ENCODE measurements at places on chromosomes 11 and 22.

DNA sequence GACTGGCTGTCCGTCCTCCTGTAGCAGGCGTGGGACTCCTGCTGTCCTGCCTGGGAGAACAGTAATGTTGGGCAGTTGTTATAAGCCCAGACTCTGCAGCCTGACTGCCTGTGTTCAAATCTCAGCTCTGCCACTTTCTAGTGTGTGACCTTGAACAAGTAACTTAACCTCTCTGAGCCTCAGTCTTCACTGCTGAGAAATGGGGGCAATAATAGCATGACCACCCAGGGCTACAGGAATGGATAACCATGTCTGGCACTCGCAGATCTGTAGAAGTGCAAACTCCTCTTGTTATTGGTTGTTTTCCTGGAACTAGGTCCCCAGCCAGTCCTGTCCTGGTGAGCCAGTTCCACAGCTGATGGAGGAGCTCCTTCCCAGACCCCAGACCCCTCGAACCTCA, 69.7 kb downstream of the TP53I11 start:
- no peak for DNase-seq

DNA sequence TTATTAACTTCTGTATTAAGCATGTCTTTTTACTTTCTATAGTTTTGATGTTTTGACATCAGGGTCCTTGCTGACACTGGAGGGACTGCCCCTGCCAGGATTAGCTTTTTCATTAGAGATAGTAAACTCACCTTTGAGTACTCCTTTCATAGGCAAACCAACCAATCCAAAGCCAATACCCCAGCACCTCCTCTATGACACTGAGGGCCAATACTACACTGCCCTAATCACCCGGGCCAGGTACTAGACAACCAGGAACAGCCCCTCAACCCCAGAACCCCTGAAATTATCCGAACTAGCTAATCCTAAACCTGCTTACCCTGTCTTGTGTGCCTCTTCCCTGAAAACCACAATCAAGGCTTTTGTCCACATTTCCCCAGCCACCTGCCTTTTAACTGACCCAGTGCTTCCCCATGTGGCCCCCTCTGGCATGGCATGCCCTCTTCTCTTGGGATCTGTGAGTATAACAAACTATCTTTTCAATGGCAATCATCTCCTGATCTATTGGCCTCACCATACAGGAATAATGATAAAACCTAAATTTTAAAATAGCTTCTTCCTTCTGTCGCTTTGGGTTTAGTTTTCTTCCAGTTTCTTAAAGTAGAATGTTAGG, 31.2 kb downstream of the RAB6A start:
- no peak for DNase-seq

- DNase-seq: no peak
These were observed 972 bp upstream of the TSSC4 start for GRCh38 chr11:2399488-2400068.

GRCh38 chr11:70210530-70210929, 7.4 kb downstream of the FADD start:
- DNase-seq: no peak

DNA sequence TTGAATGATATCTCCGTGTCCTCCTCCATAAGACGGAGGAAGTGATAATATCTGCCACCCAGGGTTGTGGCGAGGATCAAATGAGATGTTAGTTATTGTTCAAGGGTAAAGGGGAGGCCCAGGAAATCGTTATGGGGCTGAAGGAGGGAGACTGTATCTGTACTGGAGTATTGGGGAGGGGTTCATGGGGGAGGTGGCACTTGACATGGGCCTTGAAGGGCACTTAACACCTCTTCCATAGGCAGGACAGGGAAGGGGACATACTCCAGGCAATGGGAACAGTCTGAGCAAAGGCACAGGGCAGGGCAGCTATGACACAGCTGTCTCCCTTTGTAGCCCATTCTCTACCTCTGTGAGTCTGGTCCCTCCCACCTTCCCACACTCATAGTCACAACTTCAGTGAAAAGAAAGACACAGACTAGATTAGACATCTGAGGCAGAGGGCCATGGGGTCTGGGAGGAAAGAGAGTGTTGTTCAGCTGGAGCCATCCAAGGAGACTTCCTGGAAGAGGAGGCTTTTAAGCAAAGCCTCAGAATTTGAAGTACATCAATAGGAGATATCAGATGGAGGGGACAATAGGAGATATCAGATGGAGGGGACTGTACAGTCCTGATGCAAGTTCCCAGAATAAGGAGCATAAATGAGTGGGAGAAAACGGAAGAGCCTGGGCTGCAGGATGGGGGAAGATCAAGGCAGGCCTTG, 15.8 kb upstream of the DGKZ start:
- DNase-seq: no peak

GRCh38 chr22:49519117-49519737, 308.4 kb downstream of the BRD1 start:
- DNase-seq: no peak

DNA sequence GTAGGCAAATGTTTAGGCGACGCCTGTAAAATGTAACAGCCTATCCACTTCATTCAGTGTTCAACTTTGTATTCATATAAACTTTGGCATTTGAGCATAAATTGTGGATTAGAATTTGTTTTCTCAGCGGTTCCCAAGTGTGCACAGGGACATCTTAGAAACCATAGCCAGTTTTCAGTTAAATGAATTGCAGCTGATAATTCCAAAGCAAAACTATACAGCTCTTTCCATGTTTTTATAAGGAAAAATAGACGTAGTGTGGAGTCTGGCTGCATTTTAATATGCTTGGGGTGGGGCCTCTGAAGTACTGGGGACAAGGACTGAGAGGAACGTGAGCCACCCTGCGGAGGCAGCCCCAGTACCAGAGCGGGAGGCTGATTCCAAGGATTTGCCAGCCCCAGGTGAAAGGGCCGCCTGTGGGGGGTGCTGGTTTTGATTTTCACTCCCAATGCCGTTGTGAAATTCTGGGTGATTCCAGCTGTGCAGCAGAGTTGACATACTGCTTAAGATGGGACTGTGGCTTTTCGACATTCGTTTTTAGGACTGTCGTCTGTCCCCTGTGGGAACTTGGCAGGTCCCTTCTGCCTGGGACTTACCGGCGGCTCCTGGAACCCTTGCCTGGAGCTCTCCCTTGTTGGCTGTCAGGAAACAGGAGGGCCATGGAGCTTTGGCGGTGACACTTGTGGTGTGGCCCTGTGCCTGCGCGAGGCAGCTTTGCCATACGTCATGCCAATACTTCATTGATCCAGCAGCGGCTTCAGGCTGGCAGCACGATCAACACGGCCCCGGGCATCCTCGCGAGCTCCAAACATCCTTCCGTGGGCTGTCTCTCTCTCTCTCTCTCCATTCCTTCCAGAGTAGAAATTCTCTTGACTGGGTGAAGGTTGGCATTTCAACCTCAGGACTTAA, 370.9 kb downstream of the TBC1D22A start:
- no peak for DNase-seq

GRCh38 chr11:113384551-113384950, 3.0 kb upstream of the ANKK1 start:
- no peak for DNase-seq

GRCh38 chr11:87634331-87634730, 540.9 kb downstream of the RAB38 start:
- no peak for DNase-seq

GRCh38 chr11:33067294-33067693, 27.9 kb downstream of the TCP11L1 start:
- DNase-seq: no peak

DNA sequence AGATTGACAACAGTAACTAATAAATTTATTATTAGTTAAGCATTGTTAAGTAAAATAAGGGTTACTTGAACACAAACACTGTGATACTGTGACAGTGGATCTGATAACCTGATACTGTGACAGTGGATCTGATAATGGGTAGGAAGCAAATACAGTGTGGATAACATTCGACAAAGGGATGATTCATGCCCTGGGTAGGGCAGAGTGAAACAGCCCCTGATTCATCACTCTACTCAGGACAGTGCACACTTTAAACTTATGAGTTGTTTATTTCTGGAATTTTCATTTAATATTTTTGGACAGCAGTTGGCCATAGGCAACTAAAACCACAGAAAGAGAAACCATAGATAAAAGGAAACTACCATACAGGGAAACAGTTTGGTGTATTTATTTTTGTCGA, 60.8 kb upstream of the CTSC start:
- no peak for DNase-seq

GRCh38 chr11:59208956-59209355, 3.8 kb downstream of the MPEG1 start:
- DNase-seq: no peak

DNA sequence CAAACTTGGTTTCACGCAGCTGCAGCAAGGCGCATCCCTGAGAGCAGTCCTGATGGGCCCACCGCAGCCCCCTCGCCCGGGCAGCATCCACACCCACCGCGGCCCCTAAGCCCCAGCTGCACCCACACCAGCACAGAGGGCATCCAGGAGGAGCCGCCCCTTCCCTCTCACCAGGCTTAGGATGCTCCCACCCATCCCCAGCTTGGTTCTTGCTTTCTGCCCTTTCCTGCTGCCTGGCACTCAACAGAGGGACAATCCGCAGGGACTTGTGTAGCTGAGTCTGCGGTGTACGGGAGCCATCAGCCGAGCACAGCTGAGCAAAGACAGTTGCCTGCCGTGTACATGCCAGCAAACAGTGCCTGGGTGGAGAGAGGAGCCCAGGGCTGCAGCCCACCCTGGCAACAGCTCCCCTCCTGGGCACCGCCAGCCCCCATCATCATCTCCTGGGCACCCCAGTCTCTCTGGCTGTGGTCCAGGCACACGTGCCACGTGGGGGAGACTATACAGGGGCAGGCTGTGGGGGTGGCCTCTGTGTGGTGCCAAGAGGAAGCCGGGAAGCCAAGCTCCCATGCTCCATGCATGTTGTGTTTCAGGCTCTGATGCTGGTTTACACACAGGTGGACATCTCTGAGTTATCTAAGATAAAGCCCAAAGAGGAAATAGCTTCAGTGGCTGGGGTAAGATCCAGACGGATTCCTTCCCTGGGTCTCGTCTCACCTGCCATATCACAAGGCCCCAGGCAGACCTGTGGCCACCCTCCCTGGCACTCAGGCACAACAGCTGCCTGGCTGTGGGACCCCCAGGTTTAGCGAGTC, 36.0 kb upstream of the GNB1L start:
- DNase-seq: no peak

DNA sequence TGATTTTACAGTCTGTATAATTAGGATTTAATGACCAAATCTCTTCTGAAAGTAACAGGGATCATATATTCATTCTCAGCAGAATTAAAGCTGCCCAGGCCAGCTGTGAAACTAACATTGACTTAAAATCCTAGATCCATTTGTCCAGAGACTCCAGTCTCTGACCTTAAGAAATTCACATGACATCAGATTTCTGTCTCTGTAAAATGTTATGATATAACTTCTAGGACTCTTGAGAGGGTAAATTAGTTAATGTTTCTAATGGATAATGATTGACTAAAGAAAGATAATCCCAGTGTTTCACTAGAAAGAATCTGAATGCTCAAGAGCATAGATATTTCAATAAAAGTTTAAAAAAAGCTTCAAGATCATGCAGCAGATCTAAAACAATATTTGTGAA, 6.3 kb downstream of the NOX4 start:
- no peak for DNase-seq

- DNase-seq: no peak
These were observed 1.4 kb downstream of the RIC8A start for GRCh38 chr11:208917-209260.

- no peak for DNase-seq
These were observed 321.2 kb downstream of the GUCY1A2 start for GRCh38 chr11:106697058-106697457.

DNA sequence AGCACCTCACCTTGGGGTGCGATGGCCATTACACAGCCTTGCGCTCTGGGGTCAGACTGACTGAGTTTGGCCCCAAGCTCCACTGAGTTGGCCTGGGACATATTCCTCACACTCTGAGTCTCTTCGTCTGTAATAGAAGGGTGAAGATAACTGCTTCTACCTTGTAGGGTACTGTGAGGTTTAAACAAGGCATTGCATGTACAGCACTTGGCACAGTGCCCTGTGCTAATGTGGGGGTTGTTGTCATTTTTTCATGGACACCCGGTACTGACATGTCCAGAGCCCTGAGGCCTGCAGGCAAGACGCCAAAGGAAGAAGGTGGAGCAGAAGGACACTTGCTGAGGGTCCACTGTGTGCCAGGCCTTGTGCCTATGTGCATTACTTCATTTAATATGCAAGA, 50.7 kb downstream of the OTOG start:
- DNase-seq: no peak

DNA sequence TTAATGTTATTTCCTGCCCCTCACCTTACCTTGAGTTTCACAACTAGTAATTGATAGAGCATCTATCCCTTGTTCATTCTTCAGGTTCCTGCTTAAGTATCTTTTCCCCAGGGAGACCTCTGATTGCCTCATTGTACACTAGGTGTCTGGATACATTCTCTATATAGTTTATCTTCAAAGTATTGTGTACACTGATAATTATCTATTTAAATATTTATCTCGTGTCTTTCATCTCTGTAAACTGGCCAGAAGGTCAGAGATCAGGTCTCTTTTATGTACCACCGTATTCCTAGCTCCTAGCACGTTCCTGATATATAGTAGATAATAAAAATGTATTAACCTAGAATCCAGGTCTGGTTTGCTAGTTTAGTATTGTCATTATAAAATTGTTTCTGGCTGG, 6.4 kb downstream of the TMEM126B start:
- no peak for DNase-seq

- DNase-seq: no peak
These were observed 67.4 kb downstream of the FEZ1 start for GRCh38 chr11:125428486-125429173.

GRCh38 chr11:64224891-64225607, 937 bp downstream of the TRPT1 start:
- DNase-seq: no peak

GRCh38 chr11:3969613-3970012, 114.1 kb downstream of the STIM1 start:
- no peak for DNase-seq

GRCh38 chr11:29985248-29985647, 31.6 kb downstream of the KCNA4 start:
- no peak for DNase-seq

DNA sequence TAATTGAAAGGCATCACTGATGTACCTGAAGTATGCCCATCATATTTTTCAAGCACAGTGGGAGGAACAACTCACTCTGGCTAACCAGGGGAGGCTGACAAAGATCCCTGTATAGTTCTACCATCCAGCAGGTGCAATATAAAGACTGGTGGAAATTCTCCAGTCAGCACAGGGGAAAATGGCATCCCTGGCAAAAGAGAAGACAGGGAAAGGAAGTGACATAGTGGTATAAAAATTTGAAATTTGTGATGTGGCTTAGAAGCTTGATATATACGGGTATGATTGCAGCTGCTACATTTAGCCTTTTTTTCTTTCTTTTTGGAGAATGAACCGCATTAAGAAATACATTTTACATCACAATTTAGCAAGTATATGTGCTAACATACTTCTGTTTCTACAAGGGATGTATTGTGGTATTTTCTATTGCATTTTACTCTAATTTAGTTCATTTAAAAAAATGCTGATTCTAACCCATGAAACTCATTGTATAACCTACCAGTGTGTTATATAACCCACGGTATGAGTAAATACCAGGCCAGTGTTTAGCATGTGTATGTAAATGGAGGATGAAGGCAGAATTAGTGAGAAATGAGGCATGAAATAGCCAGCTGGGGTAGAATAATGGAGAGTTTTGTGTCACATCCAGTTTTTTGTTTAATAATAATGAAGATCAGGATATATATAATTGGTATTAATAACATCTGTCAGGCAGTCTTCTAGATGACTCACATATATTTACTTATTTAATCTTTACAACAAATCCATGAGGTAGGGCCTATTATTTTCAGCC, 186.1 kb downstream of the ARHGAP42 start:
- DNase-seq: no peak
